Fibroblast of the conjunctiva (primary cell): ENCODE measurements at places on chromosomes 5 and 9.

DNA sequence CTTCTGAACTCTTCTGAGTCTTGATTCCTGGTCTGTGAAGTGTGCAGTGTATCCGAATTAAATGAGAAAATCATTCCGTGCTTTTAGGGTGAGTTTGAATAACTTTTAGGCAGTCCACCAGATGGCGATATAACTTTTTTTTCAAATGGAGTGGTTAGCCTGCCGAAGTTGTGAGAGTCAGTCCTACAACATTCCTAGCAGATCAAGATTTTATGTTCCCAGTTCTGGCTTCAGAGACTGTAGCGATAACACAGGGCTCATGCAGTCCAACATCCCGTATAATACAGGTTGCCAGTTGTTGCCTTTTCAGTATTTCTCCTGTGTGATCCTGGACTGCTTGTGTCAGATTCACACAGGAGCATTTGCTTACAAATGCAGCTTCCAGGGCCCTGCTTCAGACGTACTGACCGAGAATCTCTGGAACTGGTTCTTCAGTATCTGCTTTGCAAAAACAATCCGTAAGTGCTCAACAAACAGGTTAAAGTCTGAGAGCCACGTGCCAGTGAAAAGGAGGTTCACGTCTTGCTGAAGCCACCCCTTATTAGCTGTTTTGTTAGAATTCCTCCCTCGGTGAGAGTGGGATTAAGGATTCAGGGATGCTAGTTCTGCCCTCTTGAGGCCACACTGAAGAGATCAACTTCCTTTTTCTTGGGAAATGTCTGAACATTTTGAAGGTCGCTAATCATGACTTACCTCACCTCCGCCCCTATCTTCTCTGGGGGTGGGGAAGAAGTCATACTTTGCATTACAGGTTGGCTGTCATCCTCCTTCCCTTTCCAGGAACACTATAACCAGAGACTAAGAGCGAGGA is 22.8 kb downstream of the SMIM3 start:
- no peak for DNase-seq

- no peak for DNase-seq
Measured at GRCh38 chr5:87113861-87114260, 153.8 kb upstream of the RASA1 start.

DNA sequence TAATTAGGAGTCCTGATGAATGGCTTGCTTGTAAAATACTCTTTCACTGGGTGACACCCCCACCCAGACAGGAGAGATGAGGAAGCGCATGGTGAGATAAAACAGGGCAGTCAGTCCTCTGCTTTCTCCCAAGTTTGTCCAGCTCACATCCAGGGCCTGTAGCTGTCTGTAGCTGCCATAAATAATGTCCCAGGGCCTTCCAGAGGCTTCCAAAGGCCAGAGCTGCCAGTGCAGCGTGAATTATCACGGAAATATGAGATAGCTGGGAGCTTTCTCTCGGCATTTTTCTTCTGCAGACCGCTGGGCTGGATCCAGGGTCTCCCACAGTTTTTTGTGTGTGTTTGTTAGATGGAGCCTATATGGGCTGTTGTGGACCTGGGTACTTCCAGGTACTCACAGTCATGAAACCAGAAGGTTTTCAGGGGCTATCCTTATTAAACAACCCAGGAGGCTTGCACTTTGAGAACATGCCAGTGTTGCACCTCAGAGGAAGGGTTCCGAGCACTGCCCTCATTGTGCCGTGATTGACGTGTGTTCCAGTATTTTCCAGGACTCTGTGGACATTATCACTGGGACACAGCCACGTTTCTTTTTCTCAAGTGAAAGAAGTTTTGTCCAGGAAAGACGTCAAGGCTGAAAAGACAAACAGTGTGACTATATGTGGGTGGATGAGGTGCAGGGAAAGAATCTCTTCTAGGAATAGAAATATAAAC is 117.5 kb downstream of the FGF1 start:
- no peak for DNase-seq

DNA sequence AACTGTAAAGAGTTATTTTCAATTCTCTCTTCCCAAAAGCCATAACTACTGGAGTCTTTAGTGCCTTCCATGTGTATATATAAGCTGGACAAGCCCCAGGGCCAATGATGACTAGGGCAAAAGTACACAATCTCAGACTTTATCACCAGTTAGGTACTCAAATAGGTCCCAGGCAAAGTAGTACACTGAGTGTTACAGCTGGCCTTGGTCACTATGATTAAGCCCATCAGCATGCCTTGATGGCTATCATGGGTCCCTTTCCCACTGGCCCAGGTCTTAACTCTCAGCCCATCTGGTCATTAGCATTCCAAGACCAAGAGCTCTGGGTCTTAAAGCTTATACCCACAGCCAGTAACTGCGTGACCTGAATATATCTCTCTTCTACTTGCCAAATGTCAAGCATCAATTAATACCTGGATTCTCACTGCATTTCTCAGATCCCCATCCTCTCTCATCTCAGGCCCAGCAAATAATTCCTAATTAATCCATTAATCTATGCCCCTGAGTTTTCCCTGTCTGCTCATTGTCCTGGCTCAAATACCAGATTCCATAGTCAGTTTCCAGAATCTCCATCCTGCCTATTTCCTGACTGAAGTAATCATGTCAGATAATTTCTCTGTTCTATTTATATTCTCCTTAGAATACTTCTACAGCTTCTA is 62.3 kb downstream of the NR6A1 start:
- no peak for DNase-seq

DNA sequence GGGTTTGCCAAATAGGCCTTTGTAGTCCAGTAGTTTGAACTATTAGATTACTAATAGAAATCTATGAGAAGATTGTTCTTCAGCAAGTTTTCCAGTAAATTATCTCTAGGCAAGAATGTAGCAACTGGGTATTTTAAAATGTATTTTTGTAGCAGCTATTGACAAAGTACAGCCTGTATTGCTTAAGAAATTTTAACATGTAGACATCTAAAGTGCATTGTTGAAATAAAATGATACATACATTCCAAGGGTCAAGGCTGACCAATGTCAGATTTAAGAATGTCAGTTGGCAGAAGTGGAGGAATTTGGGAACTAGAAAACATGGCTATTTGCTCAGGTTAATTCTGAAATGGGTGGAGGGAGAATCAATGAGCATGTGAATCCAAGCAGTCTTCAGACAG is 57.5 kb upstream of the ZSWIM6 start:
- DNase-seq: no peak

DNA sequence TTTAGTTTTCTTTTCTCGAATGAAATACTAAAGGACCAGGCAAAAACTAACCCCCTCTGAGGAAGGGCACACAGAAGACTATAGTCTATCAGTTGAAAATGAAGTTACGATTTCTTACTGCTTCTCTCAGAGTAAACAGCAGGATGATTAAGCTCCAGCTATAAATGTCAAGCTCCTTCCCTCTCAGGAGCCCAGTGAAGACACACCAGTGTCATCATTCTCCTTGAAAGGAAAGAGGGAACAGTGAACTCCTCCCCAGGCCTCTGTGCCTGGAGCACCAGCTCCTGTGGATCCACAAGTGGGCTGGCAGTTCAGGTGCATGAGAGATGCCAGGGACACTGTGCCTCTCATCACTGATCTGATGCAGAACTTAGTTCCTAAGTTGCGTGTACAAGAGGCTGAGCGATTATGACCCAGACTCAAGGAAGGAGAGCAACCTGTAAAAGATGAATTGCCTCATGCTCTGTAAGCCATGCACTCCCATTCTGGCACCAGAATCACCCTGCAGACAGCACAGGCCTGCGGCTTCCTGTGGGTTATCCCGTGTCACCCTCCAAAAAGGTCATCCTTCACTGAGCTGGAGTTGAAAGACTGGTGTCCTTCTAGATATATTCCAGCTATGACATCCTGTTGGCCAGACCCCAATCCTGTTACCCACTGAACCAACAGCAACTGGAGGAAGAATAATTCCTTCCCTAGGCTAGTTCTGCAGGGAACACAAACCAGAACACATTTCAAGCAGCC is 394.0 kb downstream of the SEMA5A start:
- DNase-seq: no peak
